ENCODE measurements at places on chromosomes 5 and 9. TPM values are rescaled to one million over a fixed set of nuclear protein-coding genes. Genes with fewer than 3 reads are reported as not detected.

Gene ROPN1L
- total RNA-seq = not detected

Gene SH2D3C
- total RNA-seq = 2.8 TPM

Gene CCDC69
- 7.1 TPM for total RNA-seq

Gene TAS2R1
- not detected for total RNA-seq

Gene SPINK4
- total RNA-seq = 146 TPM

Gene SLC6A3
- not detected for total RNA-seq

Gene GKAP1
- 4.0 TPM for total RNA-seq

Gene SLCO6A1
- not detected for total RNA-seq

Gene AGXT2
- not detected for total RNA-seq

Gene KLF9
- 26.7 TPM for total RNA-seq

Gene PCDHA4
- total RNA-seq = 1.1 TPM

Gene C9
- not detected for total RNA-seq

Gene ATP6V0E1
- 168 TPM for total RNA-seq

Gene PCDHA10
- 0.24 TPM for total RNA-seq

Gene FGF10
- 1.5 TPM for total RNA-seq

Measured in left colon (tissue), 2 donors.